ENCODE measurements at places on chromosomes 1 and 21.

GRCh38 chr1:182714546-182714945 lies 30.2 kb upstream of the RGS8 start:
- no peak for DNase-seq

DNA sequence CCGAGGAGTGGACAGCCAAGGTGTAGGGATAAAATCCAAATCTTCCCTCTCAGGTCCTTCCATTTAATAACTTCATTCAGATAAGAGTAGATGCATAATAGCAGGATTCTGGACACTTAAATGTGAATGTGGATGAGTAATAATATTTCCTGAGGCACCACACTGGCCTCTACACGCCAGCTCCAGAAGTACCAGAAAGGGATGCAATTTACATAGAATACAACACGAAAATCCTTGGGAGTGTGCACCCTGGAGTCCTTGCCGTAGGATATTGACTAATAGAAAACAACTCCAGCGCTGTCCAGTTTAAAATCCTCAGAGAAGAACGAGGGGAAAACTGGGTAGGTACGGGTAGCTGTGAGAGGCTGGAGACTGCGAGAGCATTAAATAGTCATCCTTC lies 6.9 kb downstream of the PLXNA2 start:
- no peak for DNase-seq

DNA sequence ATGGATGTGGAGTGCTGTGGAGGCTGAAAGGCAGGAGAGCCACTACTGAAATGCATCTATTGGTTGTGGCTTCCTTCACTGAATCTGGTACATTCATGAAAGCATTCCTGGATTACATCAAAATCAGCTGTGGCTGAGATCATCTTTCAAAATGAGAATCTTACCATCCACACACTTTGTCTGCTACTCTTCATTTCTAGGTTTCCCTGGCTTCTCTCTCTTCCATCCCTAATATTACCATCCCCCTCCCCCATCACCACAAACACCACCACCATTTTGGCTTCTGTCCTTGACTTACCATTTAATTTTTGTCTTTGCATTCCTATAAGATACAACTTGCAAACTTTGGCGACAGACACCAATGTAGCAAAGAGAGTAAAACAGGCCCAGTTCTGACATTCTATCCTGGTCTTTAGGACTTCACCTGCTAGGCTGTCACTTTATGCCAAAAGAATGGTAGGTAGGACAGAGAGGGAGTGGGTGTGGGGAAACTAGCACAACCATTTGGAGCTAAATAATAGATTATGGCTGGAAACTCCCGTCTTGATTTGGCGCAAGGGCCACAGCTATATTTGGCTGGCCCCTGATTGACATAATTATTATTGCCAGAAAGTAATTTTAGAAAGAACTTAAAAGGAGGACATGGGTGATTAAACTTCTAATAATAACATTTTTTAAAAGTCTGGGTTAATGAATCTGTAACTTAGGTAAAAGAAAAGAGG lies 15.1 kb upstream of the DUSP10 start:
- no peak for DNase-seq

DNA sequence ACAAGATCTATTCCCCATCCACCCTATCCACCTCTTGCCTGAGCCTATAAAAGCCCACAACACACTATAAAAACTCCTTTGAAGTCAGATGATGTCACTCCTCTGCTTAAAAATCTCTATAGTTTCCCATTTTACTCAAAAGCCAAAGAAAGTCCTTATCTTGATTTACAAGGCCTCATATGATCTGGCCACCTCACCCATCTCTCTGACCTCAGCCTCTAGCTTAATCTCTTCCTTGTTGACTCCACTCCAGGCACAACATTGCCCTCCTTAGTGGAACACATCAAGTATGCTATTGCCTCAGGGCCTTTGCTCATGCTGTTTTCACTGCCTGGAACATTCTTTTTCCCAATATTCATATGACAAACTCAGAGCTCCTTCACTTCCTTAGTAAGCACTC lies 33.3 kb downstream of the ZNF281 start:
- no peak for DNase-seq

DNA sequence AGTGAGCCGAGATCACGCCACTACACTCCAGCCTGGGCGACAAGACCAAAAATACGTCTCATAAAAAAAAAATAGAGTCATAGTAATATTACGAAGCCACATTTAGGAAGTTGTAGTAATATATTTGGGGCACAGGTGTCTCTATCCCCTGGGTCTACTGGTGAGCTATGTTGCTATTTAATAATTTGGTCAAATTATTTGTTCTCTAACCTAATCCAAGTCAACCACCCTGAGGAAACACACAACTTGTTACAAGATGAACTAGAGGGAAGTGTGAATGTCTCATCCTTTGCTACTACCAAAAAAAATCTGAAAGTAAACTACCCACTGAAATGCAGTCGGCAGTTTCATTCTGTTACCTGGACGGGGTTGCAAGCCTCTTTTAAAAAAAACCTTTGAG lies 35.3 kb downstream of the RGS8 start:
- DNase-seq, result no peak

GRCh38 chr1:25167269-25168192 lies 64.8 kb downstream of the SYF2 start:
- no peak for DNase-seq

DNA sequence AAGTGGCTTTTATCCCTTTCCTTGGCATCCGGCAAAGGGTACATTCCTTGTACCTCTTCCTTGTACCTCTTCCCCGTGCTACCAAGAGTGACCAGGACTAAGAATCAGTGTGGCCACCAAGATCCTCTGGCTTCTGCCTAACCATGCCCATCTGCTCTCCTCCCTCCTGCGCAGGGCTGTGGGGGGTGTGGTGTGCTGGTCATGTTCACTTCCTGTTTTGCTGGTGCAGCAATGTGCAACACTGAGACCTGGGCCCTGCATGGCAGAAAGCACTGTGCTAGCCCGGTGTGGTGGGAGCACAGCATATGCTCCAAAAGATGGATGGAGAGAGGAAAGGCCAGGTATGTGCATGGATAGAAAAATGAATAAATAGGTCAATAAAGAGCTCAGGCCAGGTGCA lies 33.3 kb upstream of the TENT5C start:
- no peak for DNase-seq

DNA sequence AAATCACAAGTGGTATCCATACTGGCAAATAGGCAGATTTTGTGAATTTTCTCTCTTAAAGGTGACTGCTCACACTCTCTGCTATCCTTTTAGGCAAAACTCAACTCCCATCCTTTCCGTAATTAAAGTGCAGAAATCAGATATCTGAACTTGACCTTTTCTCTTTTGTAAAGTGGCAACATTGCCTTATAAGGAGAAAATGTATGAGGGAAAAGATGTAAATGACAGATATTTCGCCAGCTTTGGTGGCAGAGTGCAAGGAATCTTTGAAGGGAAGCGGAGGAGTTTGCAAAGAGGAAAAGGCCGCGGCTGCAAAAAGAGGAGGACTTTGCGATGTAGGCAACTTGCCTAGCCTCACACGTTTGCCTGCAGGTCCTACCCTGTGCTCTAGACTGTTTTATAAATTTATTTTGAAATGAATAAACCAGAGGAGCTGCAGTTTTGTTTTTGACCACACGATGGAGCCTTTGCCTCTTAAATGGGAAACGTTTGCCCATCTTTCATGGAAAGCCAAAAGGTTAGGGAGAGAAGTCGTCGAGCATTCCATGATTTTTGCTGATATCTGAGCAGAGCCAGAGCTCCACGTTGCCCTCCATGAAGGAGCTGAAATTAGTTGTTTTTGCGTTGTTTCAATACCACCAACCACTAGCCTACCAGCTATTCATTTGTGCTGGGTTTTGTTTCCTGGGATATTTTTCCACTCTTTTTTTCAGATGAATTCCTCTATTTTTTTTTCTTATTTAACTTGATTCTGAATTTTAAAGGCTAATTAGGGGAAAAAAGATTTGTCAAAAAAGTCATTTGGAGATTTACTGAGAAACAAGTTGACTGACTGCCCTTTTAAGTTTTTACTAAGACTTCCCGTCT lies 242.3 kb downstream of the LMX1A start:
- no peak for DNase-seq

DNA sequence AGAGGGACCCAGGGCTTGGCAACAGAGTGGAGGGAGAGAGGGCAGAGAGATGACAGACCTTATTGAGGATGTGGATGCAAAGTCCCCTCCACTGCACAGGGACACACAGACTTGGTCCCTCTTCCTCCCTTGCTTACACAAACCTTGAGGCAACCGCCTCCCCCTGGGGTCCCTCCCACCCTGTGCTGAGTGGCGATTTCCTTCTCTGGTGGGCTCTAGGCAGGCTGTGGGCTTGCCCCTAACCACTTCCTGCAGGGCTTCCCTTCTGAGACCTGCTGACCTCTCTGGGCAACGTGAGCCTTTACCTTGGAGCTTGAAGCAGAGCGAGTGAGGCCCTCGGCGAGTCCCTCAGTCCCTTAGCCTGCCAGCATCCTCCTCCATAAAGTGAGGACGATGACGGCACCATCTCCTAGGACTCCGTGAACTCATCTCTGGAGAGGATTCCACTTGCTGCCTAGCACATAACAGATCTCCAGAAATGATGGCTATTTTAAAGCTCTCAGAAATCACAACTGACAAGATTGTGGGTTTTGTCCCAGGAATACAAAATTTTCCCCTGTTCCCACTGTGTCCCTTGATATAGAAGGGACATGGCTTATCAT lies 25.0 kb downstream of the KIAA1614 start:
- DNase-seq, result no peak

DNA sequence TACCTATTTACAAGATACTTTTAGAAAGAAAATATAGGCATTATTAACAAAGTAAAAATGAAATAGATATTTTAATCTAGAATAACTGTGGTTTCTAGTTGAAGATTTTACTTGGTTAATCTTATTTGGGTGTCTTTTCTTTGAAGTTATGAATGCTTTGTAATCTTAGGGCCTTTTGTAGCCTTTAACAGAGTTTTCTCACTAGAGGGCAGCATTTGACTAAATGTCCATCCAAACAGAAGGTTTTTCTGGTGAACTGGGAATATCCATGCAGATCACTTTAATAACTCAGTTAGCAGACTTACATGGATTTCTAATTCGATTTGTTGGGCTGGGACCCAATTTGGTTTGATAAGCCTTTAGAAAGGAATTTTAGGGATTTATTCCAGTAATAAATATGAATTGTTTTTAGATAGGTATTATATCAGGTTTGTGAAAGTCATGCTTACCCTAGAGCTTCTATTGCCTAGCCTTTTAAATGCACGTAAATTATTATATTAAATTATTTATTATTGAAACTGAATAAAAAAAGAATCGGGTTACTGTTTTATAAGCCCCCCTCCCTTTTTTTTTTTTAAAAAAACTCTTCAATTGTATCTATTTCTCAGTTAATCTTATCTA lies 119.7 kb downstream of the ZNF326 start:
- no peak for DNase-seq

GRCh38 chr1:155241069-155241679 lies 14.1 kb downstream of the ENTREP3 start:
- peak; percentile 92 for DNase-seq

DNA sequence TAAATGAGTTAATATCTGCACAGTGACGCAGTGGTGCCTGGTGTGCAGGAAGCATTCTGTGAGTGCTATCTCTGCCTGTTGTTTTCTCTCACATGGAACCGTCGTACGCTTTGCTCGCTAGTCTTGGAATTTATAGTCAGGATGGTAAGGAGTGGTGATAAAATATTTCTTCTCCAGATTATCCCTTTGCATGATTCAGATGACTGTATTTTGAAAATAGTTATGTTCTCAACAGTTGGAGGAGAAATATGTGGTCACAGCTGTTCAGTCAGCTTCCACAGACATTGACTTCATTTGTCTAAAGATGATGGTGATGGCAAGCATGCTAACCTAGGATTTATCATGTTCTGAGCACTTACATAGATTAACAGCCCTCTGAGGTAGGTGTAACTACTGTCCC lies 41.3 kb upstream of the VAMP3 start:
- no peak for DNase-seq

- DNase-seq, result no peak
Observed at GRCh38 chr21:45482899-45483821, 59.1 kb downstream of the SLC19A1 start.

DNA sequence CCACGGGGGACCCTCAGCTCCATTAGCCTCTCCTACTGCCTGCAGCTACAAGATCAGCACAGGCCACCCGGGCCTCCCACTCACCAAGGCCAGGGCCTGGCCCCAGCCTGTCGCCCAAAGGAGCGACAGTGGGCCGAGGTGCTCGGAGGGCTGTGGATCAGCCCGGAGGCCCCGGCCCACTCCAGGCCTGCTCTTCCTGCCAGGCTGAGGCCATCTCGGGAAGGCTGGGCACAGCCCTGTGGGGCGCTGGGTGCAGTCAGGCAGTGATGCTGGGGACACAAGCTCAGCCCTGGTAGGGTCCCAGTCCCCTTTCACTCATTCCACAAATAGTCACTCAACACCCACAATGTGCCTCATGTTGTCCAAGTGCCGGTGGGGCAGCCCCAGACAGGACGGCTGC lies 58.8 kb downstream of the CASZ1 start:
- no peak for DNase-seq

DNA sequence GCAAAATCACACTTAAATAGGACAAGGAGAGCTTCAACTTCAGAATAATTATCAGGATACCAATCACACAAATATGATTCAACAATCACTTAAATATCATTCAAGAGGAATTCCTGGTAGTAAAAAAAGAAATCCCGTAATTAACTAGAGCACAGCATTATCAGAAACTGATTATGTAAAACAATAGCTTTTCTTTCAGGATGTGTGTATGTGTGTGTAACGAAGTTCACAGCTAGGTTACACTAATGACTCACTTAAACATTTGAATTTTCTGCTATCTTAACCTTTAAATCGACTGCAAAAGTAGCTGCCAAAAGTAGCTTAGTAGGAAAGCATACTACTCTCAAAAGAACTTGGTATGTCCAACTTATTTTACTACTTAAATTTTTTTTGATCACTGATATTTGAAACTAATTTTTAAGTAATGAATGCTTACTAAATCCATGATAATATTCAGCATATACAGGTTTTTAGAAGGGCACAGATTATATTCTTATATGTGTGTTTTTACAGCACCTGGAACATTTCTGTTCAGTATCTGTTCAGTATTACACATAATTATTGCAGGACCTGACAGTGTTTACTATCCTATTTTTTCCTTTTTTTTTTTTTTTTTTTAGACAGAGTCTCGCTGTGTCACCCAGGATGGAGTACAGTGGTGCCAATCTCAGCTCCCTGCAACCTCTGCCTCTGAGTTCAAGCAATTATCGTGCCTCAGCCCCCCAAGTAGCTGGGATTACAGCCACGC lies 4.2 kb downstream of the RERE start:
- no peak for DNase-seq

DNA sequence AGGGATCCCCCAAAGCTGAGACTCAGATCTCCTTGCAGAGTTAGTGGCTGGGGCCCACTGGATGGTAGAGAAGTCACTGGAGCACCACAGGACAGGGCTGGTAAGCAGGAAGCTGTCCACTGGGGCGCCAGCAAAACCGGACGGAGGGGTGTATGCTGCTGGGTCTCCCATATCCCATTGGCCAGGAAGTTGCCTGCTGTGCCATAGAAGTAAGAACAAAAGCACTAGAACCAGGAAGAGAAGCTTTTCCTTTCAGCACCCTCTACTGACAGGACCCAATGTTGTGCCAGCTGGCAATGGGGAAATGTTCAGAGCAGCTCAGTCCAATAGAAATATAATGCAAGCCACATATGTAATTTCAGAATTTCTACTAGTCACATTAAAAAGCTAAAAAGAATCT lies 146.6 kb downstream of the SPATA46 start:
- no peak for DNase-seq

- DNase-seq, result no peak
Observed at GRCh38 chr1:86703696-86704457, 499 bp upstream of the SH3GLB1 start.

GRCh38 chr1:237542525-237543418 lies 347.9 kb downstream of the ZP4 start:
- no peak for DNase-seq

Data from D721Med (cell line).